ENCODE measurements at places on chromosomes 2 and 18.

- no peak for DNase-seq
Measured at GRCh38 chr2:5915881-5916310, 223.7 kb downstream of the SOX11 start.

- DNase-seq = no peak
Measured at GRCh38 chr2:13574831-13575230, 858.1 kb downstream of the TRIB2 start.

DNA sequence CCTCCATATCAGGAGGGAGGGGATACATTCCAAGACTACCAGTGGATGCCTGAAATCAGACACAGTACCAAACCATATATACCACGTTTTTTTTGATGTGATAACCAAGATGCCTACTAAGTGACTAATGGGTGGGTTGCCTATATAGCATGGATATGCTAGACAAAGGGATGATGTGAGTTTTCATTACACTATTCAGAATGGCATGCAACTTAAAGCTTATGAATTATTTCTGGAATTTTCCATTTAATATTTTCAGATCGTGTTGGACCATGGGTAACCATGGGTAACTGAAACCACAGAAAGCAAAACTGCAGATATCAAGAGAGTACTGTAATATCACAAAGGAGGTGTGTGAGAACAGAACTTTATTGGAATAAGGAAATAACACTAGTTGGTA, 39.6 kb upstream of the CRACDL start:
- no peak for DNase-seq

GRCh38 chr2:201523506-201523905, 72.0 kb downstream of the STRADB start:
- DNase-seq = no peak

DNA sequence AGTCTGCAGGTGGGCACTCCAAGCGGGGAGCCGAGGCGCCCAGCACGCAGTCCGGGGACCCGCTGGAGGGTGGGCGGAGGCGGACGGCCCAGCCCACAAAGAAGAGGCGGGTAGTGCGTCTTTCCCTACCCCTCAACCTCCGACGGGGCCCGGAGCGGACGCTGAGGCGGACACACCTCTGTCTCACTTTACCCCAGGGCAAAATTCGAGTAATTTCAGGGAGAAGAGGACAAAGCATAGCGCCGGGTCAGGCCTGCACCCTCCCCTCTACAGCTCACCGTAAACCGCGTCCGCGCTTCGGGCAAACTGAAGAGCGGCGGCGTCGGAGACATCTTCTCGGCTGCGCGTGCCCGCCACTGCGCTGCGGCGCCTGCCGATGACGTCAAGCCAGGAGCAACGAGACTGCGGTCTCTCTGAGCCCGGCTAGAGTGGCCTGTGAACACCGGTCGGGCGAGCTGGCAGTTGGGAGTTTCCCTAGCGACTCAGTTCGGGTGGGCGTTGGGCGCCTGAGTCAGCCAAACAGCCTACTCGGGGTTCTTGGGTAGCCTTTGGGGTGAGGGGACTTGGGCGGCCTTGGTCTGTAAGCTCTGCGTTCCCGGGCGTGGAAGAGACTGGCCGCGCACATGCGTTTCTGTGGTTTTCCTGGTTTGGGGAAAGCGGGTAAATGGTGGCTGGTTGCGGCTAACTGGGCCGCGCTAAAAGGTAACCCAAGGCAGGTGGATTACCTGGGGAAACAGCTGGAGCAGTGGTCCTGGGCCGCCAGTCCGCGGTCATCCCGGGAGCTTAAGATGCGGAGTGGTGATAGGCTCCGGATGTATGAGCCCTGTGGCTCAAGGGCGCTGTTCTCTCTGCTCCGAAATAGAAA, at the start of gene THOC1:
Gene THOC1, minus strand, starts transcription at position 360 of the 865 bp plus-strand sequence. Its CDS starts 28 bp downstream, at position 332.
- DNase-seq = peak; percentile 96

GRCh38 chr2:221272729-221273128, 299.4 kb downstream of the EPHA4 start:
- DNase-seq = no peak

DNA sequence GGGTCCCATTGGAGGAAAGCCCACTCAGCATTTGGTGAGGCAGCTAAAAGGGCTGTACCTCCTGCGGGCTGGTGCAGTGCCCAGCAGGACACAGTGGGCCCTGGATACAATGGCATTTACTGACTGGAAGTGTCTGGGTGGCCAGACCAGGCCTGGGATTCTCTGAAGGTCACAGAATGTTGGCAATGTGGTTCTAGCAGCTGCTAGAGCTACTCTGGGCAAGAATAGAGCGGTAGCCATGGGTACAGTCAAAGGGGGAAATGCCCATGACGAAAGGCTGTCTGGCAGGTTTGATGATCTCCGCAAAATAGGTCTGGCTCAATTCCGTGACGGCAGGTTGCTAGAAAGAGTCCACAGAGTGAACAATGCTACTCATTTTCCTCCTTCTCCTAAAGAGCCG, 241.8 kb downstream of the AFF3 start:
- DNase-seq = no peak

DNA sequence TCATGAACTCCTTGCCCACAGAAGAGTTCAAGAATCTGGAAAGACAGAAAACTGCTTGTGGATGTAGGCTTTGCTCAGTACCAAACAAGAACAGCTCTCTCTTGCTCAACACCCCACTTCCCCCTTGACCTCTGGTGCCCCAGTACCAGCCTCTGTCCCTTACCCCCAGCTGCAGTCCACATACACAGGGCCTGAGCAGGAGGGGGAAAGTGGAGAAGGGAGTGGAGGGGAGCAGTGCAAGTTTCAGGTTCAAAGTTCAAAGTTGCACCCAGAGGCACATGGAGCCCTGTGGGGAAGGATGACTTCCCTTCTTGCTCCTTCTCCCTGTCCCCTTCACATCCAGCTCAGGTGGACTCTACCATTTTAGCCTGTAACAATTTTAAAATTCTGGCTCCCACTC, 61.1 kb upstream of the LPIN2 start:
- DNase-seq = no peak

DNA sequence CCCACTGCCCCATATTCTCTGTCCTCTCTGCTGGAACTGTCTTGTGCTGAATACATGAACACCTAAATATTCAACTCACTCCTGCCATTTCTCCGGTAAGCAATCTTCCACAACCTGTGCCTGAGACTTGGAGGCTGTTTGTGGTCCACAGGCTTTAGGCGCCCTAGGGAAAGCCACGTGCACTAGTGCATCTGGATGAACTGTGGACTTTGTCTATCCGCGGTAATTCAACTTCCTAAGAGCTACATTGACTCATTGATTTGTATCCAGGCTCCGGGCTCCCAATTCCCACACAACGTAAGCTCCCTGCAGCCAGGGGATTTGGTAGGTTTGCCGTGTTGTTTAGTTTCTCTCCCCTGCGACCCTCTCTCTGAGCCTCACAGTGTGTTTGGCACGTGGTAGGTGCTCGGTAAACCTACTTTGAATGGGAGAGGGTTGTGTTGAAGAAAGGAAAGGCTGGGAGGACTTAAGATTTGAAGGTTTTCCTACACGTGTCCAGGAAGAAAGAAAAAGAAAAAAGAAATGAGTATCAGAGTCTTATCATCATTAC, 718.2 kb downstream of the DPP10 start:
- DNase-seq = no peak

- DNase-seq = no peak
Measured at GRCh38 chr2:167592441-167592840, 655.0 kb downstream of the STK39 start.

DNA sequence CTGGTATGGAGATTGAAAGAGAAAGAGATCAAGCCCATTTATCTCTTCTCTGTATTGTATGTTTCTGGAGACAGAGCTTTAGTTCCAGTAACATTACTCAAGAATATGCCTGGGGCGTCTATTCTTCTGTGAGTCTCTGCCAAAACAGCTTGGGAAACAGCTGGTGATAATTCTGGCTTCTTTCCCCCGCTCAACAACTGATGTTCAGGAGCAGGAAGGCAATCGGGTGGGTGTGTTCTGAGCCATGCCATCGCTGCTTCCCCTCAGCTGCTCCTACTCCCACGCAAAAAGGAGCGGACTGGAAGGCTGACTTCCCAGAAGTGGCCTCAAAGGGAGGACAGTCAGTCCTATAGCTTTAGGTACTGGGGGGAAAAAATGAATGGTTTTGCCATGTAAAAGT, 695.1 kb downstream of the PLCL1 start:
- no peak for DNase-seq

DNA sequence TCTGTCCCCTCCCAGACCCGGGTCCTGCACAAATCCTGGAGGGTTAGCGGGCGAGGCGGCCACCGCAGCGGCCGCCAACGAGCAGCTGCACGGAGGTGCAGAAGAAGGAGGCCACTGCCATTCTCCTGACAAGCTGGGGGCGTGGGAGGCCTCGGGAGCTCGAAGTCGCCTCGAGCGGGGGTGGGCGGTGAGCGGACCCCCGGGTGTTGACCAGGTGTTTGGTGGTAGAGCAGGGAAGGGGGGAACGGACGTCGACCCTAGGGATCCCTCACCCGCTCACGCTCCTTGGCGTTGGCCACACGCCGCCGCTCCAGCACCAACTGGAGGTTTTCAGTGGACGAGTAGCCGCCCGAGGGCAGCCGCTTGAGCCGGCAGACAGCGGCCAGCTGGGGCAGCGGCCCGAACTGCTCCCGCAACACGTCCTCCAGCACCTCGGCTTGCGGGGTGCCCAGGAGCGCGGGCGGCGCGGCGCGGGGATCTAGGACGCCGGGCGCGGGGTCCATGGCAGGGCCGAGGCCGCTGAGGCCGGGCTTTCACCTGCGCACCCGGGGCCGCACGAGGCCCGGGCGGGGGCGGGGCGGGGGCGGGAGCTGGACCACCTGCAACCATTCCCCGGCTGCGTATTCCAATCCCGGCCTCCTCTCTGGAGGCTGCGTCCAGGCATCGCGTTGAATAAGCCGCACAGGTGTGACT, at the start of gene FIGLA:
Gene FIGLA, minus strand, starts transcription at position 508 of the 693 bp plus-strand sequence. Its CDS starts 5 bp downstream, at position 503.
- no peak for DNase-seq

DNA sequence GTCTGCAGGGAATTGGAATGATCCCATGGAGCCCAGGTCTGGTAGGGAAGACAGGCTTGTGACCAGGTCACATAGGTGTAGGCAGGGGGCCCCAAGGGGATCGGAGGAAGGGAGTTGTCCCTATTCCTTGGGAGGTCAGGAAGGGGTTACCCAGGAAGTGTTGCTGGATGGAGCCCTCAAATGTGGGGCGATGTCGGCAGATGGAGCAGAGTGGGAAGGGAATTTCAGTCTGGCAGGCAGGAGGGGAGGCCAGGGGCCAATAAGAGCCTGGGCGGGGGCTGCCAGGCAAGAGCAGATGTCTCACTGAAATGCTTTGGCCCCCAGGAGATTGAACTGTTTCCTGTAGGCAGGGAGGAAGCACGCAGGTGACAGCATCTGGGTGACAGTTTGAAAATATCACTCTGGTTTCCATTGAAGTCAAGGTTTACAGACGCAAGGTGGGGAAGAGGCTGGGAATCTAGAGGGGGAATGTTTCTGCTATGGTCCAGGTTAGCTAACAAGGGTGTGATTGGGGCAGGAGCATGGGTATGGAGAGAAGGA, 81.5 kb upstream of the SMAD2 start:
- DNase-seq = no peak

GRCh38 chr2:105919826-105920225, 175.1 kb downstream of the NCK2 start:
- peak; percentile 51 for DNase-seq

- DNase-seq = no peak
Measured at GRCh38 chr2:182207049-182207746, 219.6 kb downstream of the PDE1A start.

DNA sequence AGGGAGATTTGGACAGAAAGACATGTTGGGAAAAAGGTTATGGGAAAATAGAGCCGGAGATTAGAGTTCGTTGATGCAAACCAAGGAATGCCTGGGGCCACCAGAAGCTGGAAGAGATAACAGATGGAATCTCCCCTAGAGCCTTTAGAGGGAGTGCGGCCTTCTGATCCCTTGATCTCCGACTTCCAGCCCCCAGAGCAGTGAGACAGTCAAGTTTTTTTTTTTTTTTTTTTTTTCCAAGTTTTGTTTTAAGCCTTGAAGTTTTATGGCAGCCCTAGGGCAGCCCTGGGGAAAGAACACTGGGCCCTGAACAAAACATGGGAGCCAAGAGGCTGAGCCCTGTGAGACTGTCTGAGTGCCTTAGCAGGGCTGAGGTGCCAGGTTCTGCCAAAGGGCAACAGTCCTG, 6.5 kb downstream of the DGKD start:
- DNase-seq = no peak

DNA sequence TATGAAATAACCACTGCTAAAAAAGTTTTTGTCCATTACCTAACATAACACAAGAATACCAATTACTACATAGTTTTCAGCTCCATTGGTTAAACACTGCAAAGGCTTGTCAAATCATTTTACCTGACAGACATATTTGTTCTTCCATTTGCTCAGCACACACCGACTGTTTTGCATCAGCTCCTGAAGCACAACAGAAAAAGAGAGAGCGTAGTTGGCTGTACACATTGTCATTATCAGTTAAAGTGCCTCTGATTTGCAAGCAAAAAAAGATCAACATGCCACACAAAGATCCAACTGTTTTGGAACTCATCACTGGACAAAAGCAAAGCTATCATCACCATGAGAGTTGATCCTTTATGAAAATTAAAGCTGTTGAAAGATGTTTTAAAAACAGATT, 103.8 kb downstream of the WDPCP start:
- no peak for DNase-seq

- DNase-seq = no peak
Measured at GRCh38 chr2:201344663-201345366, 12.3 kb downstream of the FLACC1 start.

- DNase-seq = no peak
Measured at GRCh38 chr2:94995553-94996304, 29.8 kb upstream of the MAL start.

DNA sequence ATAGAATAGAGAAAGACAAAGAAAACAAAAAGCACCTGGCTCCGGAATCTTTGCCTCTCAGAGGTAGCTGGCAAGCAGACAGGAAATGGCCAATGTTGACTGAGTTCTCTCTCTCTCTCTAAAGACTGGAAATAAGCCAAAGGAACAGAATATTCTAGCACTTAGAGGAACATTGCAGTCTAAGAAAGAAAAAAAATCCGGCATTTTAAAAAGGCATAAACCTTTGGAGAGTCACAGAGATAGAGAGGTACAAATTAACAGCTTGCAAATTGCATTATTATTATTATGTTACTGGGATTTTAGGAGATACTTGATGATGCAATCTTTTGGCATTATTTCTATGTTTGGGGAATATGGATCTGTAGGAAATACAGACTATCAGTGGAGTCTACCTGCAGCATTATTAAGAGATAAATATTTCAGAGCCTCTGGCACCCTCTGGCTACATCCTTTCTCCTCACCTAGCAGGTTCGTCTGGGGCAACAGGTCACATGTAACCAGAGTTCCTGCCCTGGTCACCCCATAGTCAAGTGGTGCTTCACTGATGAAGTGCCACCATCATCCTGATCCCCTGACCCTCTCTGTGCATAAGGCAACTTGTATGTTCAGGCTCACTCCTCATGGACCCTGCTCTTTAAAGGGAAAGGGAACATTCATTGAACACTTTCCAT, 318.9 kb upstream of the ACVR2A start:
- DNase-seq = no peak

DNA sequence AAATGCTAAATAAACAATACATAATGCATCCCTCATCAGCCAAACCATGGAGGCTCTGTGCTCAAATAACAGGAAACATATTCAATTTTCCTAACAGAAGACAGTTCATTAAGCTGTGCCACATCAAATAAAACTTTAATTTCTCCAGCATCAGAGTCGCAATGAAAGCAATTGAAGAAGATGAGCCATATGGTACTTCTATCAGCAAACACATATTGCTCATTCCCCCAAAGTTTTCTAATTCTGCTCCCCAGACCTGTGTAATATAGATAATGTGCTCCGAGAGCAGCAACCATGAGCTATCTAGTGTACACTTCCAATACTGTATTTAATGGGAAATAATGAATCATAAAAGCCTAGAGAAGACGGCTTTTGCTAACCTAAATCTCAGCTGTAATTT, 263.2 kb downstream of the MEIS1 start:
- no peak for DNase-seq

- no peak for DNase-seq
Measured at GRCh38 chr2:135581282-135581681, 50.0 kb downstream of the R3HDM1 start.
